ENCODE measurements at places on chromosomes 13 and 19.
A peak's percentile ranks its signal among the peaks of the same experiment; 100 is the strongest.

DNA sequence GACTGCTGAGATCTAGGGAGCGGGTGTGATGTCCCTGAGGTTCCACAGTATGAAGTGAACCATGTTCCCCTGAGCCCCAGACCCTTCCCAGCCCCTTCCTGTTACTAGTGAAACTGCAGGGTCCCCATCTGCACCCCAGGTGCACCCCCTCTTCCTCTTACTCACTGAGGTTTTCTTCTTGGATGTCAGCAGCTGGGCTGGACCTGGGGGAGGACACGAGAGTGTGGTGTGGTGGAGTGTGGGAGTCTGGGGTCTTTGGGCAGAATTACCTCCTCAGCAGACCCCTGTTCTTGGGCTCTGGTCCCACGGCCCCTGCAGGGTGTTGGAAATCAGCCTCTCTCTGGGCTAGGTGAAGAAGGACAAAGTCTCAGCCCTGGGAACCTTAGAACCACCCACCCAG, 3.3 kb upstream of the LILRA6 start:
- no peak for DNase-seq

DNA sequence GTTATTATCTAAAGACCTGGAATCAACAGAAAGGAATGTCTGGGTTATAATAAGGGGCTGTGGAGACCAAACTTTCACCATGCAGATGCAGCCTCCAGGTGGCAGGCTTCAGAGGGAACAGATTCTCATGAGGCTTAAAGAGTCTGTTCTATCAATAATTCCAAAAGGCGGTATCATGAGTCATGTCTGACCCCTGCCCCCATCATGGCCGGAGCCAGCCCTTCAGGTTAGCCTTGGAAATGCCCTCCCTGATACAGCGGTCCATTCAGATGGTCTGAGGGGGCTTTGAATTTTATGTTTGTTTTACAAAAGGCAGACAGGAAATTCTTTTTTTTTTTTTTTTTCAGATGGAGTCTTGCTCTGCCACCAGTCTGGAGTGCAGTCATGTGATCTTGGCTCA, 21.7 kb upstream of the LAMP1 start:
- peak; percentile 69 for DNase-seq

DNA sequence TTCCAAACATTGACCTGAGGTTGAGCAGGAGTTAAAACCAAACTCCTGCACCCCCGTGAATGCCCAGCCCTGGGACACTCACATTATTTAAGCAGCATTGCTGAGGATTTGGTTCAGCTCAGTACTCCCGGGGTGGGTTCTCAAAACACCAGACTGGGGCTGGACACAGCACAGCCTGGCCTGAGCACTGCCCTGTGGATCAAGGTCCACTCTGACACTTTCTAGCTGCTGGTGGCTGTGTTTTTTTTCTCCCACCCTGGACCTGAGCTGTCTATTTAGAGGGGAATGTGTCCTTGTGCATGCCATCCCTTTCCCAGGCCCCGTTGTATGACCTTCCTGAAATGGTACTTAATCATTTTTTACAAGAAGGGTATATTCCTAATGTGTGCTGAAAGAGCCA, 94.7 kb upstream of the GJB6 start:
- no peak for DNase-seq

- DNase-seq: no peak
These were observed 2.5 kb downstream of the CFD start for GRCh38 chr19:861756-862580.

- DNase-seq: no peak
These were observed 11.4 kb downstream of the ETFB start for GRCh38 chr19:51354742-51355148.

- DNase-seq: no peak
These were observed 8.2 kb downstream of the SMIM24 start for GRCh38 chr19:3471954-3472655.

DNA sequence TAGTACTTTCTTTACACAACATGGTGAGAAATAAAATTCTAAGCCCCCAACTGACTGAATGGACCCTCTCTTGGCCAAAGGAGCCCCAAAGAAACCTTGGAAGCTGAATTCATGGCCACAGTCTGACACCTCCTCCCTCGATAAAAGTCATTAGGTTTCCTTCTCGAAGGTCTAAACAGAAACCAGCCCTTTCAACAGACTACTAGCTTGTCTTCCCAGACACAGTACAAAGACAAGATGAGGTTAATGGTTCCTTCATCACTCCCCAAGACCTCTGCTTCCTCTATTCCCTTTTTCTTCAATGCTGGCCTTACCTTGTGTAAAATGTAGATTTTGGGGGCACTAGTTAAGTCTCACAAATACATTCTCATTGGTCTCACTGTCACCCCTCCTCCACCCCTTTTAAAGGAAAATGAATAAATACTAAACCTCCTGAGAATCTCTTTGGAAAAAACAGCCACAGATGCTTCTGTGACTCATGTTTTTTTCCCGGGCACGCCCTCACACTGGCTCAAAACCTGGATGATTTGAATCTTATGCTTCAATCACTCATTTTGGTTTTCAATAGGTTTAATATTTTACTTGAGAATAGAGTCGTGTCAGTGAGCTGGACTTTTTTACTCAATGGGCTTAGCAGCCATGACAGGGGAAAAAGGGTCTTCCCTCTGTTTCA, 65.8 kb upstream of the MED4 start:
- peak; percentile 69 for DNase-seq

DNA sequence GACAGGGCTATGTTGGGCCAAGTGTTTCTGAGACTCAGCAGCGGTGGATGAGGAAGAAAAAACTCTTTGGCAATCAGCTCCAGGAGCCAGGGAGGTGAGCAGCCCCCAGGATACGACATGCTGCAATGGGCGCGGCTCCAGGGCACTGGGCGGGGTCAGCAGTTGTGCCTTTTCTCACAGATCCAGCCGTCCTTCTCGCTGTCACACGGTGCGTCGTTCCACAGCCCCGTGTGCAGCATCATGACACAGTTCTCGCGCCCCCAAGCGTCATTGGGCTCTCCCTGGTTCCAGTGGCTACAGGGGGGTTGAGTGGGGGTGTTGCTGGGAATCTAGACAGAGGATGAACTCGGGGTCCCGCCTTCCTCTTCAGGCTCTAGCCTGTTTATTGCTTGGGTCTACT, 2.7 kb downstream of the CLEC4G start:
- no peak for DNase-seq

- DNase-seq: no peak
These were observed 414.2 kb downstream of the MYO16 start for GRCh38 chr13:109043636-109044035.

DNA sequence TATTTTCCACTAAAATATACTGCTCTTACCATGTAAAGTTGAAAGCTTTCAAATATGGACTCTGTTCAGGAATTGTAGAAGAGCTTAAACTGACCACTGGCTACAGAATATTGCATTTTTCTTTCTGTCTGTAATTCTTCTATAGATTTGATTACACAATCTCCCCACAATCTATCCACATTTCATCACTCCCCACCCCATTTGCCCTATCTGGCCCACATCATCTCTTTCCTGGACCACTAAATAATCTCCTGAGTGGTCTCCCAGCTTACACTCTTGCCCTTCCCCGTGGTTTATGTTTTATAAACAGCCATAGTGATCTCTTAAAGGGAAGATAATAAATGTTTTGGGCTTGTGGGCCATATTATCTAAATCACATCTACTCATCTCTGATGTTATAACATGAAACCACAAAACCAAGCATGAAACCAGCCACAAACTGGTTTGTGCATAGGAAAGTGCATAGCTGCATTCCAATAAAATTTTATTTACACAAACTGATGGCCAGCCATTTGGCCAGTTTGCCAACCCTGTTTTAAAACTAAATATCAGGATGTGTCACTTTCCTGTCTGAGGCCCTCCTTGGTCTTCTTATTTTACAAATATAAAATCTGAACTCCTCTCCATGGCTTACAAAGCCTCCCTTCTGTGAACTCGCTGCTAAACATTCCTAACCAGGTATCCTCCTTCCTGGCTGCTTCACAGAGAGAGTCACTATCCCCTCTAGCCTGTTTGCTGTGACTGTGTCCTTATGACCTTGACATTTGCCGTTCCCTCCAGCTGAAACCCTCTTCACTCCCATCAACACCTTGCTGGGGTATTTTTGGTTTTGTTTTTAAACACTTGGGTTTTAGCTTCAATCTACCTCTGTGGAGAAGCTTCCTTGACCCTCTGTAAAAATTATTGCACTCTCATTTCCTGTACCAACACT, 500.9 kb downstream of the GPC6 start:
- DNase-seq: no peak

- no peak for DNase-seq
These were observed 75.3 kb upstream of the SCEL start for GRCh38 chr13:77460195-77460594.

- DNase-seq: no peak
These were observed 116.7 kb upstream of the FRY start for GRCh38 chr13:31914843-31915242.

GRCh38 chr13:51971520-51972426, 39.5 kb downstream of the ATP7B start:
- peak; percentile 7 for DNase-seq

DNA sequence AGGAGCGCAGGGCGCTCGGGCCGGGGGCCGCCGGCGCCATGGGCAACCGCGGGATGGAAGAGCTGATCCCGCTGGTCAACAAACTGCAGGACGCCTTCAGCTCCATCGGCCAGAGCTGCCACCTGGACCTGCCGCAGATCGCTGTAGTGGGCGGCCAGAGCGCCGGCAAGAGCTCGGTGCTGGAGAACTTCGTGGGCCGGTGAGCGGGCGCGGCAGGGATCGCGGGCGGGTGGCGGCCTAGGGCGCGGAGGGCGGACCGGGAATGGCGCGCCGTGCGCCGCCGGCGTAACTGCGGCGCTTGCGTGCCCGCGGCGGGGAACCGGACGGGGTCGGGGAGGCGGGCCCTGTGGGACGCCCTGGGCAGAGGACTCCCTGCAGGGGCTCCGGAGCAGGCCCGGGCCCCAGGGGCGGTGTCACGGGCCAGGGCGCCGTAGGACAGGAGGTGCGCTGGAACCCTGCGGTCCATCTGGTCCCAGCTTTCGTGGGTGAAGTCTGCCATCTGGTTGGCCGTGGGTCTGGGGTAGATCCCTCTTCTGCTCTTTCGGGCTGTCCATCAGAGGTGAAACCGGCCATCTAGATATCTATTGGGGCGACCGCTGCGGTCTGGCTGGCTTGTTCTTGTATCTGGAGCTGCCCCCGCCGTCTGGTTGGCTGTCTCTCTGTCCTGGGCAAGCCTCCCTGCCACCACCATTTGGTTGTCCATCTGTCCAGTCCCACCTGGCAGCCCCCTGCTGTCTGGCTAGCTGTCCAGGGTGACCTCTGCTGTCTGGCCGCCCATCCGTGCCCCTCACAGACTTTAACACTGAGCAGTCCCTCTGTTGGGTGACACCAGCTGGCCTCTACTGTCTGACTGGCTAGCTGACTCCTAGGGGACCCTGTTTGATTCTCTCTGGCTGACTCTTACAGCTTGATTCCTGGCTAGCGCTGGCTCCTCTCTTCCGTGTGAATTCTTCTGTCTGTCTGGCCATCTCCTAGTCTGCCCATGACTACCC, 622 bp downstream of the DNM2 start:
- DNase-seq: no peak

DNA sequence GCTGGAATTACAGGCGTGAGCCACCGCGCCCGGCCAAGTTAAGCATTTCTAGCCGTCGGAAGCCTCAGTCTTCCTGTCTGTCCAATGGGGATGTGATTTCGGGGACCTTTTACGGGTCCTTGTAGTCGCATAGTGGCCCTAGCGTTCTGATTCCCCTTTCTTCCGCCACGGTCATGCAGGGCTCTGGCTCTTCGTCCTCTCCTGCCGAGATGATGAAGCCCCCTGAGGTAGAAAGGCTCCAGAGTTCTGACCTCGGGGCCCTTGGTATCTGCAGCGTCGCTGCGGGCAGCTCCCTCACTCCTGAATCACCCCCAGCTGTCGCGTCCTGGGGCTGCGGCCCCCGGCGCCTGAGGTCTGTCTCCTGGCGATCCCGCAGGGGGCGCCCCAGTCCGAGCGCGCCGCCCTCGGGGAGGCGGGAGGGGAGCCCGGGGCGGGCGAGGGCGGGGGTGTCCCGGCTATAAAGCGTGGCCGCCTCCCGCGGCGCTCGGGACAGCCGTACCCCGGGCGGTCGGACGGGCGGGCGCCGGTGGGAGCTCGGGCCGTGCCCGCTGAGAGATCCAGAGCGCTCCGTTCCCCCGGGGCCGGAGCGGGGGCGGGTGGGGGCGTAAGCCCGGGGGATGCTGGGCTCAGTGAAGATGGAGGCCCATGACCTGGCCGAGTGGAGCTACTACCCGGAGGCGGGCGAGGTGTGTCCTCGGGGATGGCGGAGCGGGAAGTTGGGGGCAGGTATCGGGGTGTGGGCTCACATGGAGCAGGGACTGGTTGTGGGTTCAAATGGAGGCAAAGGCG, at the start of gene FOXA3:
TSS of gene FOXA3 (plus strand) at position 487 of the 789 bp plus-strand sequence. CDS start at position 618, 131 bp downstream.
- peak; percentile 30 for DNase-seq

GRCh38 chr19:38917516-38917915, 5.5 kb upstream of the CCER2 start:
- DNase-seq: no peak

GRCh38 chr13:43874504-43875092, 4.9 kb downstream of the CCDC122 start:
- DNase-seq: peak; percentile 60

GRCh38 chr13:110944121-110944967, 29.5 kb upstream of the ANKRD10 start:
- no peak for DNase-seq

DNA sequence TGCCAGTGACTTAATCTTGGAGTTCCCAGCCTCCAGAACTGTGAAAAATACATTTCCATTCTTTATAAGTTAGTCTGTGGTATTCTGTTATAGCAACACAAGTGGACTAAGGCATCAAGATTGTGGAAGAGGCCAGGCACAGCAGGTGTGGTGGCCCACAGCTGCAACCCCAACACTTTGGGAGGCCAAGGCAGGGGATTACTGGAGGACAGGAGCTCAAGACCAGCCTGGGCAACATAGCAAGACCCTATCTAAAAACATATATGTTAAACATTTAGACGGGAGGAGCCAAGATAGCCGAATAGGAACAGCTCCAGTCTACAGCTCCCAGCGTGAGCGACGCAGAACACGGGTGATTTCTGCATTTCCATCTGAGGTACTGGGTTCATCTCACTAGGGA, 310.4 kb downstream of the FOXO1 start:
- no peak for DNase-seq

DNA sequence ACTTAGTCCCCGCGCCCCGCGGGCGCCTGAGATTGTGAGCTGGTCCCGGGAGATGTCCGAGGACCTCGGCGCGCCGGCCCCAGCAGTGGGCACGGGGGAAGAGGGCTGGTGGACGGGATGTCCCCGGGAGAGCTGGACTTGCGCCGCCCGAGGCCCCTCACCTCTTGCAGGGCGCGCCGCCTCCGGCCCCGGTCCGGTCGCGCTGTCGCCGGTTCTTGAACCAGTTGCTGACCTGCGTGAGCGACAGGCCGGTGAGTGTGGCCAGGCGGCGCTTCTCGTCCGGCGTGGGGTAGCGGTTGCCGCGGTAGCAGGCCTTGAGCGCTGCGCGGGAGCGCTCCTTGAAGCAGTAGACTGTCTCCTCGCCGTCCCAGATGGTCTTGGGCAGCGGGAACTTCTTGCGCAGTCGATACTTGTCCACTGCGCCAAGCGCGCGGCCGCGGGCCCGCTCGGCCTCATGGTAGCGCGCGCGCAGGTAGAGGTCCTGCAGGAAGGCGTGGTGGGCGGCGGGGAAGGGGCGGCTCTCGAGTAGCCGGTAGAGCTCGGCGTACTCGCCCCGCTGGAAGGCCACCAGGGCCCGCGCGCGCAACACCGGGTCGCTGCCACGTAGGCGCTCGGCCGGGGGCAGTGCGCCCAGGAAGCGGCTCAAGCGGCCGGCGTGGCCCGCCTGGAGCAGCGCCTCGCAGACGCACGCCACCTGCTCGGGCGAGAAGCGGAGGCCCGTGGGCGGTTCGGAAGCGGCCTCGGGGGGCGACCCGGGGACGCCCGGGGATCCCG, 984 bp downstream of the SIX5 start:
- DNase-seq: peak; percentile 11
